ENCODE measurements at places on chromosomes 11 and 22. TPM values are rescaled to one million over a fixed set of nuclear protein-coding genes. Genes with fewer than 3 reads are reported as not detected.

DNA sequence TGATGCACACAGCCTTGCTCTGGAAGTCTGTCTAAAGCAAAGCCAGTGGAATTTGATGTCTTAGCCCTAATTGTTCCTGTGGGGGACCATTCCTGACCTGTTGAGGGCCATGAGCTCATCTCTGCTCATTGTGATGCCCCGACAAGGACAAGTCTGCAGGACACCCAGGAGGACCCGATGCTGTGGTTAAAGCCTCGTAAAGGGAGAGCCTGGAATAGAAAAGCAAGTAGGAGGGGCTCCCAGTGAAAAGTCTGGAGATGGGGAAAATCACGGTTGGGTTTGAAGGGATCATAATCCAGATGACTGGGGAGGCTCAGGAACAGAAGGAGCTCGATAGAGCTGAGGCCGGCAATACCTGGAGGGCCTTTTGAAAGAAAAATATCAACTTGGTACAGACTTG is 98.5 kb upstream of the RAG2 start:
- DNase-seq: no peak

GRCh38 chr11:95254131-95254704 is 23.2 kb upstream of the SESN3 start:
- DNase-seq: peak; percentile 88

DNA sequence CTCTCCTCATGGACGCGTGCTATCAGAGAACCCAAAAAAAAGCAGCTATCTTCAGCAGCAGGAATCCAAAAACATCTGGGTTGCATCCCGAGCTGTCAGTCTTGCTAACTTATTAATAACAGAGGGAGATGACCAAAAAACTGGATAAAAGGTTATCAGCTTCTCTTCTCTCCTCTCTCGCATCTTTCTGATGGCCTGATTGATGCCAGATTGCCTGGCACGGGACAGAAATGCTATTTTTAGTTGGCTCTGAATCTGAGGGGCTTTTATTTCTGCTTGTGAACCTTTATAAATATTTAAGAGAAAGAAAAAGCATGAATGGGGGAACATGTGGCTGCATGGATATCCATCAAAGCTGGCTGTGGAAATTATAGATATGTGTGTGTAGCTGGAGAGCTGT is 230.3 kb downstream of the ETS1 start:
- no peak for DNase-seq

- no peak for DNase-seq
These were observed 3.9 kb downstream of the MSANTD2 start for GRCh38 chr11:124796312-124796711.

DNA sequence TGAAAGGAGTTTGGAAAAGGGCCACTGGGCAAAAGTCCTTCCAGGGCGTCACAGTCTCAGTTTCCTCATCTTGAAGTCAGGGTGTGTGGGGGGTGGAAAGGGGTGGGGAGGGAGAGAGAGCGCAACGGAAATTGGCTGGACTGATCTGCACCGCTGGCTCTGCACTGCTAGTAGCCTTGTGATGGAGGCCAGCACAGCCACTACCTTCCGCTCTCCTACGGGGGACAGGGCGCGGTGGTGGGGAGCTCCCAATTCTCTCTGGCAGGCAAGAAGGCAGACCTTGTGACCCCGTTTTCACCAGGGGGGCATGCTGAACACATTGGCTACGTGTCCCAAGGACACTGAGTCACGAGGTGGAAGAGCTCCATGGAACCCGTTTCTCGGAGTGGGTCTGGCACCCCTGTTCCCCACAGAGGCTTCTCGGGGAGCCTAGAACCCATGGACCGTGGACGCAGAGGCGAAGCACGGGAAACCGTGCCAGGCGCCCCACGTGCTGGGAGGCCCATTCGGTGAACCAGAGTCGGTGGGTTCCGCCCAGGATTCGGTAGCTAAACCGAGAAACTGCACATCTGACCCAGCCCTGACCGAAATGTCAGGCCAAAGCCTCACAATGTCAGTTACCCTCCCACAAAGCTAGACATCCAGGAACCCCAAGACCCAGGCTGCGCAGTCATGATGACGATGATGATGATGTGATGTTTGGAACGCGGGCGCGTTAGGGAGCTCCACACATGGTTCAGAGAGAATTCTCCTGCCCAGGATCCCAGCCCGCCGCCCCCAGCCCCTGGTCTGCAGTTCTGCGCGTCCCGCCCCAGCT is 28.3 kb upstream of the WNT11 start:
- no peak for DNase-seq

- DNase-seq: no peak
These were observed 12.0 kb downstream of the ALG12 start for GRCh38 chr22:49906071-49906798.

GRCh38 chr11:123187665-123188507 is 7.2 kb downstream of the CLMP start:
- no peak for DNase-seq

- DNase-seq: no peak
These were observed 11.0 kb downstream of the SYT9 start for GRCh38 chr11:7262672-7263071.

GRCh38 chr22:21680830-21681565 is 15.2 kb downstream of the PPIL2 start:
- DNase-seq: no peak

Gene FRMD8
- 26.3 TPM for total RNA-seq

DNA sequence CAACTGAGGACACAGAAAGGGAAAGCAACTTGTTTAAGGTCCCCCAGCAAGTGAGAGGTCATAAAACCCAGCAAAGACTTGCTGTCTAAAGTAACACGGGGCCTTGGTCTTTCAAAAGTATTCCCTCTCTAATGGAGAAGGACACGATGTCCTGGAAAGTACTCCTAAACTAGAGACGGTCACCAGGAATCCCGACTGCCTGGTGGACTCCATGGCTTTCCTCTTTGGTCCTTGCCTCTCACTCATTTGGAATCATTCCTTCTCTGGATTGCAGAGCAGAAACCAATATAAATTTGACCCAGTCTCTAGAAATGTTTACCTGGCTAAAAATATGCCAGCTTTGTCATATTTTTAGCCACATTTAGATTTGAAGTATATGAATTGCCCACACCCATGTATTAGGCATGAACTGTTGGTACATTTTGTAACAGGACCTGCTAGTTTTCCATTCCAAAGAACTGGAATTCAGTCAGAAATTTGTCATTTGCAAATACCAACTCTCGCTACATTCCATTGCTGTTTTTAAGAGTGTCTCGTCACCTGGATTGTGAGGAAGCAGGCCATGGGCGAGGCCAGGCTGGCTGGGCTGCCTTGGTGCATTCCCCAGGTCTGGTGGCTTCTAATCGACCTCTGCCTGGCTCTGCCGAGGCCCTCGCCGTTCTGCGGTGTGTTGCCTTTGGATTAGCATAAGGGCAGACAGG is 12.9 kb downstream of the NAV2 start:
- DNase-seq: no peak

Gene ELMOD1
- not detected for total RNA-seq

- DNase-seq: no peak
These were observed 122.2 kb upstream of the PDGFD start for GRCh38 chr11:104286129-104286528.

- no peak for DNase-seq
These were observed 6.6 kb upstream of the SSTR3 start for GRCh38 chr22:37218771-37219411.

Gene LDHA
- total RNA-seq: 762 TPM

GRCh38 chr11:104588446-104588845 is 309.8 kb downstream of the CASP12 start:
- no peak for DNase-seq

- DNase-seq: peak; percentile 69
These were observed 13.4 kb downstream of the VWCE start for GRCh38 chr11:61281581-61282250.

Gene MUC5AC
- total RNA-seq: not detected

- DNase-seq: no peak
These were observed at the start of gene ANKRD13D for GRCh38 chr11:67289226-67289650. Gene ANKRD13D, plus strand, starts transcription at chr11:67289303. Its CDS starts 158 bp downstream, at chr11:67289461.

DNA sequence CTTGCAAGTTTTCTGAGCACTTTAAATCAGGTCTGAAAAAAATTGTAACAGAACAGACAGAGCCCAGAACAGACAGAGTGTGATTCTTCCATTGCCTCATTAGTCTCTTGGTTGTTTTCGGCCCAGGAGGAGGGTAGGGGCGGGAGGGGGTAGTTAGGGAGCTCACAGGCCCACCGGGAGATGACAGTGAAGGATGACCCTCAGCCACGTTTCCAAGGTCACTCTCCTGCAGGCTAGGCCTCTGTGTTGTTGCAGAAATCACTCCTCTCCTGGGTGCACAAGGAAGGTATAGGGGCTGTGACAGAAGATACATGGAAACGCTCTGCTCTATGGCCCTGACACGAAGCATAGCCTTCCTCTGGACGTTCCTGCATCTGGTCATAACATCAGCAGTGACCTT is 69.3 kb downstream of the ABTB2 start:
- DNase-seq: no peak

GRCh38 chr11:45879803-45880686 is 5.4 kb upstream of the MAPK8IP1 start:
- DNase-seq: peak; percentile 60

Gene PGM2L1
- total RNA-seq: 2.6 TPM

DNA sequence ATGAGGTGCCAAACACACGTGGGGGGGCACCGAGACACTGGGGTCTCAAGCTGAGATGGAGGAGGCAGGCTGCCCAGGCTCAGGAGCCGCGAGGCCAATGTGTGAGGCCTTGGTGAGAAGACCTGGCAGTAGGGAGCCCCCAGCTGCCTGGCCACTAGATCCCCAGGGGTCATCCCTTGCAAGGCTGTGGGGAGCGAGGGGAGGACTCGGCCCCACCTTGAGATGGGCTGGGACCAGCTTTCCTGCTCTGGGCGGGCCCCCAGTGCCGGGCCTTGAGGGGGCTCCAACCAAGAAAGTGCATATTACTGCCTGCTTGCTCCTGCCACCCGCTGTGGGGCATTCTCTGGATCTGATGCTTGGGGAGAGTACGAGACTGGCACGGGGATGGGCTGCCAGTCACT is 107.0 kb downstream of the CTTN start:
- no peak for DNase-seq

- no peak for DNase-seq
These were observed 3.3 kb downstream of the FGF19 start for GRCh38 chr11:69700278-69701140.

GRCh38 chr11:99693941-99694492 is 673.3 kb downstream of the CNTN5 start:
- peak; percentile 71 for DNase-seq

Gene CCDC188
- total RNA-seq: not detected

Gene C11orf16
- not detected for total RNA-seq

GRCh38 chr22:22094514-22094913 is 111.9 kb upstream of the TOP3B start:
- DNase-seq: no peak

Gene MS4A6E
- total RNA-seq: not detected

DNA sequence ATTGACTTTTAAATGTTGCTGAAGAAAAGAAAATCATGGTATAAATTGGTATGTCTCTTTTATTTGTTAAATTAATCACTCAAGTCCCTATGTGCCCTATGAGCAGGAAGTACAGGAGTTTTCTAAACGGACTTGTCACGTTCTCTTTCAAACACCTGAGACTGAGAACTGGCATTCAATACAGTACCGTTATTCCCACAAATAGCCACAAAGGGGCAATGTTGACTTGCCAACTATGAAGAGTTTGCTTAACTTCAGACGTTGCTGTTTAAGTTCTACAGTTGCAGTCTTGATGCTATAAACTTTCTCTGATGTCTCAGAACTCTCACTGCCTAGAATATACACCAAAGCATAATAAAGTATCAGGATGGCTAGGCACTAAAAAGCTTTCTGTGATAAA is 7.6 kb downstream of the OR56A1 start:
- DNase-seq: peak; percentile 45

GRCh38 chr11:73797457-73797856 is 9.8 kb downstream of the MRPL48 start:
- no peak for DNase-seq

Gene HBG2
- total RNA-seq: not detected

- no peak for DNase-seq
These were observed 1273.7 kb downstream of the LRRC4C start for GRCh38 chr11:40185793-40186192.

Gene OR10G6
- not detected for total RNA-seq

Gene TMEM86A
- total RNA-seq: 0.71 TPM

Gene KRTAP5-1
- total RNA-seq: not detected

- DNase-seq: peak; percentile 87
These were observed 6.2 kb upstream of the FTH1 start for GRCh38 chr11:61973476-61974162.

Gene RASSF10
- 3.6 TPM for total RNA-seq

DNA sequence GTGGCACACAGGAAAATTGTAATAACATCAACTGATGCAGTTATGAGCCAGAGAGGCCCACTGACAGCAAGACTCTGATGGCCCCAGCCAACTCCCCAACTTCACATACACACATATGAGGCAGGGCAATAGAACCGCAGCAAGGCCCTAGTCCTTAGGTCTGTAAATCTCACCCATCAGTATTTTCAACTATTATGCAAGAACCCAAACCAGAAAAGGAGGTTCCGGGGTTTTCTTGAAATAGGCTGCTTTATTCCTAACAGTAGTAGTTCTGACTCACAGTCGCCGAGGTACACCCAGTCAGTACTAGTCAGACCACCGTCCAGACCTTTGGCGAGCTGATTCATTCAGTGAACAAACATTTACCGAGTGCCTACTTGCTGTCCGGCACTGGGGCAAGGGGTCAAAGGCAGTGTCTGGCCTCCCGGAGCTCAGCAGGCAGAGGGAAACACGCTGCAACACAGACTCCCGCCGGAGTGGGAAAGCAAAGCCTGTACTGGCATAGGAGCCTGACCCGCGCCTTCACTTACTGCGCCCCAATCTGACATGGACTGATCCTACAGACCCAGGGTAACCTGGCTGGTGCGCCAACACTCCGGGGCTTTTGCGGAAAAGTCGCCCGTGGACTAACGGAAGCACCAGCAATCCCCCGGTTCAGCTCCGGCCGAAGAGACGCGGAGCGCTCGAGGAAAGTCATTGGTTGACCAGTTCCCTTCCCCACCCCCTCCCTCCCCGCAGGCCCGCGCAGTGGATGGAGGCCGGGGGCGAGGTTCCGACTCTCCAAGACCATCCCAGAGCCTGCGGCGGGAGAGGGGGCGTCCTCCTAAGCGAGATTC is 1.3 kb downstream of the PLEKHA7 start:
- no peak for DNase-seq

Gene GP1BB
- total RNA-seq: 0.54 TPM
